Cerebellum (tissue), 4 donors: ENCODE measurements at places on chromosomes 12 and 14.

GRCh38 chr12:50057896-50058670 is 687 bp downstream of the ASIC1 start:
- DNase-seq, result no peak

DNA sequence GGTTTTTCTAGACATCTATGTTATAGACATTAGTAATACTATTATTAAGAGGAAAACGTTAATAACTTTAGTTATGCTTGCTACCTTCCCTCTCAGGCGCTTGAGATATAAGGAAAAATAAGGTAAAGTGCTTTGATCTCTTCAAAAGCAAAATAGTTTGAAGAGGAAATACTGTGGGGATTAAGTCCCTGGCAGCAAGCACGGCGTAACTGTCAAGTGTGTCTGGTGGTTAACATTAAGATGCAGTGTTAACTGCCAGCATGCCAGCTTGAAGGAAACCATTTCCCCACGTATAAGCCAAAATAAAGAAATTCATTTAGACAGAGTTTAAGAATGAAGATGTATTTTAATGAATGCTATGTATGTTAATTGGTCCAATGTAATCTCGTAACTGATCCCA is 31.8 kb downstream of the PELI2 start:
- no peak for DNase-seq

DNA sequence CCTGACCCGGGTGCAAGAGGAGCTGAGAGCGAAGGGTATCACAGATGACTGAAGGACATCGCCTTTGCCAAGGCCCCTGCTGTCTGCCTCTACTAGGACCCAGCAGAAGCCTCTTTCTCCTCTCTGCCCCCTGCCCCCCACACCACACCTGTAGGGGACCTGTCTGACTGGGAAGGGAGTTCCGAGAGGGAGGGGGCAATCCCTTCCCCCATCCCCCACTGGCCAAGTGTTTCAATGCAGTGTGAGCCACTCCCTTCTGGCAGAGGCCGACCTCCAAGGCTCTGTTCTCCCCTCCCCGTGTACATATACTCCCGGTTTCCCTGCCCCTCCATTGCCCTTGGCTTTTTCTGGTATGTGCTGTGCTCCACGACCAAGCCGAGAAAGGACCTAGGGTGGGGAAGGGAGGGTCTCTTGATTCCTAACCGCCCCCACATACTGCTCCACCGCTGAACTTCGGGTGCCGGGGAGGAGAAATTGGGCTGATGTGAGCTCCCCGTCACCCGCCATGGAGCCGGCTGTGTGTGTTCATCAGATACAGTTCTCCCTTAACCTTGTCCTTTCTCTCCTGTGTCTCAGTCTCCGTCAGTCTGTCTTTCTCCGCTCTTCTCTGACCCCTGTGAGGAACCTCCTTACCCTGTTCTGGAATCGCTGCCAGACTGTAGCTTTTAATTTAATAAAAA is 2.0 kb upstream of the ARHGEF25 start:
- no peak for DNase-seq

GRCh38 chr14:77000340-77001270 is 27.9 kb downstream of the IRF2BPL start:
- DNase-seq, result peak; percentile 44

- no peak for DNase-seq
Observed at GRCh38 chr14:102863381-102863780, 59.1 kb upstream of the AMN start.

- DNase-seq, result no peak
Observed at GRCh38 chr12:112176321-112177010, 51.1 kb downstream of the TRAFD1 start.

GRCh38 chr12:65902500-65902899 is 78.2 kb downstream of the HMGA2 start:
- no peak for DNase-seq

GRCh38 chr14:89428546-89429198 is 11.6 kb upstream of the FOXN3 start:
- DNase-seq, result peak; percentile 82

DNA sequence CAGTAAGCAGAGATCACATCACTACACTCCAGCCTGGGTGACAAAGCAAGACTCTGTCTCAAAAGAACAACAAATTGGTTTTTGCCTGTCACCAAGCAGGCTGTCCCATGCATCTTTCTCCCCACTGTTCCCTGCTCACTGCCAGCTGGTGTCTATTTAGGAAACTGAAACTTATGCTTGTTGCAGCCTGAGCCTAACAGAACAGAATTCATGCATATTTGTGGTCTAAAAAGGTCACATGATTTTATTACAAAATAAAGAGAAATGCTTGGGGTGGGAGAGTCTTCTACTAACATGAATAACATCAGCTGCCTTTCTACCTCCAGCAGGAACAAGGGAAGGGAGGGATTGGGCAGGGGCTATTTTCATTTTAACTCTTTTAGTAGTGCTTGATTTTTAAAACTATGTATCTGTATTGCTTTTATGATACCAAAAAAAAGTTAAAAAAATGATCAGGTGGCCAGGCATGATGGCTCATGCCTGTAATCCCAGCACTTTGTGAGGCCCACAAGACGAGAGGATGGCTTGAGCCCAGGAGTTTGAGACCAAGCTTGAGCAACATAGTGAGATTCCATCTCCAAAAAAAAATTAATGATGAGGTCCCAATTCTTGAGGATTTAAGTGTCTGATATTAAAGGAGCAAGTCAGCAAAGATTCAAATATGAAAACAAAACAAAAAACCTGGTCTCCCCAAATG is 923 bp downstream of the STAT2 start:
- DNase-seq, result no peak

DNA sequence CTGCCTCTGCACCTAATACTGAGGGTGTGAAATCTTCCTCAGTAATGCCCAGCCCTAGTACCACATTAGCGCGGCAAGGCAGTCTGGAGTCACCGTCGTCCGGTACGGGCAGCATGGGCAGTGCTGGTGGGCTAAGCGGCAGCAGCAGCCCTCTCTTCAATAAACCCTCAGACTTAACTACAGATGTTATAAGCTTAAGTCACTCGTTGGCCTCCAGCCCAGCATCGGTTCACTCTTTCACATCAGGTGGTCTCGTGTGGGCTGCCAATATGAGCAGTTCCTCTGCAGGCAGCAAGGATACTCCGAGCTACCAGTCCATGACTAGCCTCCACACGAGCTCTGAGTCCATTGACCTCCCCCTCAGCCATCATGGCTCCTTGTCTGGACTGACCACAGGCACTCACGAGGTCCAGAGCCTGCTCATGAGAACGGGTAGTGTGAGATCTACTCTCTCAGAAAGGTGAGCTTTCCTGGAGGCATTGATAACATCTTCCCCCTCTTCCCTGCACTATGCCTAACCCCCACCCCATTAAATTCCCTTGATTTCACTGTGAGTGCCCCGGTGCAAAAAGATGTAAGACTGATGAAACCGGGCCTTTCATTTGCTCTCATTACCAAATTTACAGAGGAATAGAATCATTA is 291.4 kb downstream of the NAV3 start:
- no peak for DNase-seq

DNA sequence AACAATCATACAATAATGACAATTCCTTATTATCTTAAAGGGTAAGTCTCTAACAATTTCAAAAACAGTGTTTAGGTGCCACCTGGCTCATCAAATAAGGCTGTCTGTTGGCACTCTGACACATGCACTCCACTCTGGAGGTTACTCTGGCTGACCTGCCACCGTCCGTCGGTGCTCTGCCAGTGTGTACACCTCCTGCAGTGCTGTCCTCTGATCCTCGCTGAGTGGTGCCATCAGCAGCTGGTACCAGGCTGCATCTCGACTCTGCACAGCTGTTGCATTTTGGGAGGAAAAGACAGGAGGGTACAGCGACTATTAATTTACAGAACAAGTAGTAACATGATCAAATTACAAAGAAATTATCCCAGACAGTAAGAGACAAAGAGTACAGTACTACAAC is 63.9 kb downstream of the IPO8 start:
- no peak for DNase-seq

GRCh38 chr12:106345746-106346145 is 11.8 kb upstream of the POLR3B start:
- DNase-seq, result peak; percentile 15

GRCh38 chr12:51687177-51687576 is 96.1 kb downstream of the SCN8A start:
- DNase-seq, result no peak

DNA sequence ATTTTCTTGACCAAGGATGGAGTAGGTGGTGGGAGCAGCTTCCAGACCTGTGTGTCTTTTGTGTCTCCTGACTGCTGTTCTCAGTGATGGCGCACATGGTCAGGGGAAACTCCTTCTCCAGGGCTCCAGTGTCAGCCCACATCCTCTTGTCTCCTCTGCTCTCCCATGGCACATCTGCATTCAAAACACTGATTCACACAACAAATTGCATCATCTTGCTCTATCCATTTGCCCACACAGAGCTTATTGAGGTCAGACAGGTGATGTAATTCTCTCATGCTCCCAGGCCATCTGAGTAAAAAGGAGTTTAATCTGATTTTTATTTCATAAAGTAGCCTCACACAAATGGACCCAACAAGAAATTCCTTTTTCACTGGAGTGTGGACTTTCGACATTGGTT is 21.8 kb upstream of the TMEM132C start:
- DNase-seq, result no peak

DNA sequence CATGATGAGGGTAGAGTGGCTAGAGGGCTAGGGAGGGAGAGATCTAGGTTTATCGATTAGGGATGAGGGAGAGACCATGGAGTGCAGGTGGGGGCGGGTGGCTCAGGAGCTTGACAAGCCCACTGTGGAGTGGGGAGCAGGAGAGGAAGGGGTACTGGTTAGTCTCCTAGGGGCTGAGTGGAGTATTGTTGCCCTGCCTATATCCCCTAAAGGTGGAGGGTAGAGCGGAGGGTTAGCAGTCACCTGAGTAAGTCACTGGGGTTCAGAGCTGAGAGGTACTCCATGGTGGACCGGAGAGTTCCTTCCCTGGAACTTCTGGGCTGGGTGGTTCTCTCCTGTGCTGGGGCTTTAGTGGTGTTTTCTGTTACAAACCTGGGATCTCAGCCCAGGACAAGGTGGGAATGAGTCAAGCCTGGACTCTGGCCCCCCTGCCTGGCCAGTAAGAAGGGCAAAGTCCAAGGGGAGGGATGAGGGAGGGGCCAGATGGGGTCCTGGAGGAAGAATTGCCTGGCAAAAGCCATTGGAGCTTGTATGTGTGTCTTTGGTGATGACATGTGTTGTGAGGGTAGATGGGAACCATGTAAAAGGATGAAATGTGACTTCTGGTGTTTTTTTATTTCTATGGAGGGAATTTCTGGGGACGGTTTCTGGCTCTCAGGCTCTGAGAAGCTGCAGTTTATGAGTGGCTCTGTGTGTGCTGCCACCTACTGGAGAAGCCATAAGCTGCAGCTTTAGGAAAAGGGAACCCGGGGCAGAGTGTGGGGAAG is at the start of gene CIDEB:
Gene CIDEB (minus strand): TSS at position 403 of the 767 bp plus-strand sequence. CDS start 119 bp downstream, at position 284.
- peak; percentile 63 for DNase-seq

DNA sequence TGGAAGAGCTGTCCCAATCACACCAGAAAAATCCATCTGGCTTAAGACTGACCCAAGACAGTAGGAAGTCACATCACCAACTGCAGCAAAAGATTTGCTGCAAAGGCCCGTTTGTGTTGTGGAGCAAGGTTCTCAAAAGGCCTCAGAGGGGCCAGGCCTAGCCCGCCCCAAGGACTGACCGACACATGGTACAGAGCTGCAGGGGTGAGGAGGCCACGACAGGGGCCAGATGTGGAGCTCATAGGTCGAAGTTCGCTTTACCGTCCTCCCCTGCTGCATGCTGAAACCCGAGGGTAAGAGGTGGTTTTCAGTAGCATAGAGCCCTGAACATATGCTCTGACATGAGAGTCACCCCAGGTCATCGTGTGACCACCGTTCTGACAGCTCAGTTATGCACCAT is 35.5 kb downstream of the PLBD1 start:
- DNase-seq, result no peak

- no peak for DNase-seq
Observed at GRCh38 chr12:116861320-116861719, 19.9 kb downstream of the HRK start.

GRCh38 chr14:57171363-57171762 is 97.3 kb downstream of the EXOC5 start:
- peak; percentile 15 for DNase-seq

DNA sequence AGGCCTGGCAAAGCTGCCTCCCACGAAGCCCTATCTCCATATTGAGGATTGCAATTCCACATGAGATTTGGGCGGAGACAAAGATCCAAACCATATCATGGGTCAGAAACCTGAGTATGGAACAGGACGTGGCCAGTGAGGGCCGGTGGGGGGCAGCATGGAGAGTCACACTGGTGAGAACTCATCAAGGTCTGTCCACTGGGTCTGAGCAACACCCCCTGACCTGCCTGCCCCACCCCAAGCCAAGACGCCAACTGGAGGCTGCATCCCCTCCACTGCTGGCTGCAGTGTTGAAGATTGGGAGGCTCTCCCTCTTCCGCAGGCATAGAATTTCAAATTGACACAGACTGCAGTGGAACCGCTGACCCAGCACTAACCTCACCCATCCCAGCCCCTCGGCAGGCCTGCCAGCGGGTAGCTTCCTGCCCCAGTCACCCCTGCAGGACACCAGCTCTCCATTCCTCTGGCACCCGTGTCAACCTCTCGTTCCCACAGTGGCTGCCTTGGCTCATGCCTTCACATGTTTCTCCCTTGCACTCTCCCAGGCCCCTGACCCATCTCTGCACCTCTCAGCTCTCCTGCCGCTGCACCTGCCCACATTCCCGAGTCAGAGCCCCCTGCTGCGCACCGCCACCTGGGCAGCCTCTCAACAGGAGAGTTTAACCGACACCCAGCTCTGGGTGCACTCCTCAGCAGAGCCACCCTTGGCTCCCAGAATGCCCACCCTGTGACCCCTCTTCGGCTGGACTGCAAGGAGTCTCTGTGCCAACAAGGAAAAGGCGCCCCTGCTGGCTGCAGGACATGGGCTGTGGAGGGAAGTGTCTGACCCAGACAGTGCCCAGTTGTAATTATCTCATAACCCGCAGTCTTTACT is 45.2 kb upstream of the PPP2R5C start:
- DNase-seq, result no peak

GRCh38 chr14:56666716-56667115 is 87.1 kb downstream of the TMEM260 start:
- DNase-seq, result no peak

DNA sequence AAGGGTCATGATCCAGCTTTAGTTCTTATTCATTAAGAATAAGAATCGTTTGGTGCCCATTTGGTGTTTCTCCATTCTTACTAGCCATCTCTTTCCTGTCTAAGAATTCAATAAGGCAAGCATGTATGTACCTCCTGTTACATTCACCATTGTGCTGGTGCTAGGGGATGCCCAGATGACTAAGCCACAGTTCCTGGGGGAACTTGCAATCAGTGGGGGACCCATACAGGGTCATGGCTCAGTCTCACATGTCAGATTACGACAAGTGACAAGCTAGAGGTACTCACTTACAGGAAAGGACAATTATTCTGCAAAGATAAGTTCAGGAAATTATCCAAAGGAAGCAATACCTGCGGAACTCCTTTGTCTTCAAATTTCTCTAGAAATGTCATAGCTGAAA is 125.4 kb downstream of the STXBP6 start:
- DNase-seq, result no peak

- DNase-seq, result no peak
Observed at GRCh38 chr12:110366321-110367142, 37.0 kb downstream of the ANAPC7 start.

DNA sequence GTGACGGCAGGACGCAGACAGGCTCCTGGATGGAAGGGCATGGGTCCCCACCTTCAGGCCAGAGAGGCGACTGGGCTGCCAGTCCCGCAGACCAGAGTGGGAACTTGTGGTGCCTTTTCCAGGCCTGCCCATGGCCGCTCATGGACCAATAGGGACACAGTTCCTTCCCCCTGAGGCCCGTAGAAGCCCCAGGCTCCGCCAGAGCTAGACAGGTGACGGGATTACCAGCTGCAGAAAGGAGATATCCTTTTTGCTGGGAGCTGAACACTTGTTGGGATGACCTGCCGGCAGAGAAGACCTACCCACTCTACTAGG is 73.6 kb upstream of the RASSF8 start:
- DNase-seq, result no peak
